ENCODE measurements at places on chromosomes 13 and 19.

- DNase-seq: no peak
Measured at GRCh38 chr19:3378352-3379150, 12.2 kb downstream of the NFIC start.

GRCh38 chr13:31377946-31378345 lies 178.2 kb downstream of the B3GLCT start:
- no peak for DNase-seq

- DNase-seq: no peak
Measured at GRCh38 chr13:23325191-23325590, 108.3 kb downstream of the SACS start.

GRCh38 chr13:52944697-52945096 lies 83.9 kb upstream of the OLFM4 start:
- no peak for DNase-seq

- no peak for DNase-seq
Measured at GRCh38 chr13:46039411-46040182, 12.9 kb downstream of the ZC3H13 start.

DNA sequence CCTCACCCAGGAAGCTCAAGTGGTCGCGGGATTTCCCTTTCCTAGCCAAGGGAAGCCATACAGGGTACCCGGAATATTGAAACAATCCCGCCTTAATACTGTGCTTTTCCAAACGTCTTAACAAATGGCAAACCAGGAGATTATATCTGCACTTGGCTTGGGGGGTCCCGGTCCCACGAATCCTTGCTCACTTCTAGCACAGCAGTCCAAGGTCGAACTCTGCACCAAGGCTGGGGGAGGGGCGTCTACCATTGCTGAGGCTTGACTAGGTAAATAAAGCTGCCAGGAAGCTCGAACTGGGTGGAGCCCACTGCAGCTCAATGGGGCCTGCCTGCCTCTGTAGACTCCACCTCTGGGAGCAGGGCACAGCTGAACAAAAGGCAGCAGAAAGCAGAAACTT lies 1644.8 kb downstream of the PCDH9 start:
- DNase-seq: no peak

GRCh38 chr13:32173881-32174280 lies 141.3 kb downstream of the ZAR1L start:
- no peak for DNase-seq

DNA sequence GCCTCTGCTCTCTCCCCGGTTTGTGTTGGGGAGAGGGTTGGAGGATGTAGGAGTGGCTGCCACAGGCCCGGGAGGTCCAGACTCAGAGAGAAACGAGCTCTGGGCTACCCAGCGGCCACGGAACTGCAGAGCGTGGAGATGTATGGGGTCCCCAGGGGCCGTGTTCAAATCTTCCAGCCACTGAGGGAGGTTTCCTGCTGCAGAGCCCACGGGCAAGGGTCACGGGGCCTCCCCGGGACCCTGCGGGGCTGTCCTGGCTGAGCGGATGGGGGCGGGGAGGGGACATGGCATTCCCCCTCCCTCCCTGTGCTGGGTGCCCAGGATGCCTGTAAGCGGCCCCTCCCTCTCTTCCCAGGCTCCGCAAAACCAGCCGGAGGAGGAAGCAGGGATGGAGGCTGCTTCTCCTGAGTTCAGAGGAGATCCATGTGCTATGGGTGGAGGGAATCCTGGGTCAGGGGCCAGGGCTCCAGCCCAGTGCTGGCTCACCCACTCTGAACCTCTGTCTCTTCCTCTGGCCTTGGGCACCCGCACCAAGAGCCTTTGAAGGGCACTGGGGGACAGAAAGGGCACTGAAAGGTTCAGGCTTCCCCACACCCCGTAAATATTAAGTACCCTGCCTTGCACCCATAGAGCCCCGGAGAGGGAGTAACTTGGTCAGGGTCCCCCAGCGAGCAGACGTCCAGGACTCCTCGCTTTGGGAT lies 22.6 kb downstream of the SMIM24 start:
- DNase-seq: no peak

DNA sequence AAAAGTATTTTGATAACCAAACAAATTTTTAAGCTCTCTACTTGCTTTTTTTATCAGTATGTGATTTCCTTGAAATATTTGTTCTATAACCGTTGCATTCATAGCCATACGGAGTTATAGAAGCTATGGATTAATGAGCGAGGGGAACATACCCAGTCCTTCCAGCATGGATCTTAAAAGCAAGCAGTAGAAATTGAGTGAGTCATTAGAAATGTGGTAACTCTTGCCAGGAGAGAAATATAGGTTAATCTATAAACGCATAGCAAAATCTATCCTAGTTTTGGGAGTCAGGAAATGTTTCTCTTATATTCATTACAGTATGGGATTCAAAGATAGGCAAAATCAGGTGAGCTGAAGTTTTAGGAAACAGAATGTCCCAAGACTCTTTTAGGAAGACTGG lies 507.4 kb downstream of the DACH1 start:
- no peak for DNase-seq

- no peak for DNase-seq
Measured at GRCh38 chr19:5958074-5958850, 19.7 kb downstream of the RANBP3 start.

DNA sequence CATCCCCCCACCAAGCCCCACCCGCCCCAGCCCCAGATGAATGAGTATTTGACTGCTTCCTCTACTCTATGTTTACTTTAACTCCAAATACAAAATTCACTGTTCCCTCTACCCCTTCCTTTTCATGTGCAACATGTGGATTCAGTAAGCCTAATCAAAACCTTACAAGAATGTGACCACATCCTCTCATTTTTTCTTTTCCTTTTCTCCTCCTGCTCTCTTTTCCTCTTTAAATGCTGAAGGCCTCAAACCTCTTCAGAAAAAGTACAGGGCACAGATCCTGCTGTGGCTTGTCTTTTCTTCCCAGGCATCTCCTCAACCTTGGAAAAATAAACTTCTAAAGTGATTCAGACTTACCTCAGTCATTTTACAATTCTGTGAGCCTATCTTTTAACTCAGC lies 119.0 kb downstream of the MYCBP2 start:
- DNase-seq: no peak

GRCh38 chr13:93867481-93867880 lies 612.0 kb downstream of the DCT start:
- peak; percentile 13 for DNase-seq

GRCh38 chr19:4183967-4184717 lies 1.7 kb downstream of the ANKRD24 start:
- no peak for DNase-seq

DNA sequence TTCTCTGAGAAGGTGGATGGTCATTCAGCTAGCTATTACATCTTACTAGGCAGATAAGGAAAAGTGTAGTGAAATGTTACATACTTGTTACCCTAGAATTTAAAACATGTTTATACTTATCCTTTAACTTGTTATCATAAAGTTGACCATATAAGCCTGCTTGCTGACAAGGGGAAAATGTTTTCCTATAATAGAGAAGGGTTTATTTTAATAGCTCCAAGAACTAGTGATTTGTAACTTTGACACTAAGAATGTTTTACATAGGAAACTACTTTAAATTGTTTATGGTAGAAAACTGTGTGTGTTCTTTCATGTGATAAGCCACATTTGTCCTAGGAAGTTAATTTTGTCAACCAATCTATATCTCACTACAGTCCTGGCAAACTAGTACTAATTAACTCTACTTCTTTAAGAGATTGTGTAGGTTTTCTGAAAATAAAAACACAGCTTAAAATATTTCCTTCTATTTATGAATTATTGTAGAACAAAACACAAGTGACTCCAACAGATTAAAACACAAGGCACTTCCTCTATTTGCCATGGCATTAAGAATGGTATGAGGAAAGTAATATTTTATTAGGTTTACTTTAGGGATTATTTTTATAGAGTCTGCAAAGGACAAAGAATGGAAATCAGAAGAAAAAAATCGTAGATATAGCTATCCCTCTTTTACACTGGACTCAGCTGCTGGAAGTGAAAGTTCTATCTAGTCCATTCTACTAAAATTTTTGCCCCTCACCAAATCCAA lies 233.3 kb upstream of the NBEA start:
- DNase-seq: no peak

GRCh38 chr19:55091126-55091910 lies 15.6 kb downstream of the EPS8L1 start:
- DNase-seq: no peak

- no peak for DNase-seq
Measured at GRCh38 chr19:40610396-40611064, 9.4 kb downstream of the LTBP4 start.

DNA sequence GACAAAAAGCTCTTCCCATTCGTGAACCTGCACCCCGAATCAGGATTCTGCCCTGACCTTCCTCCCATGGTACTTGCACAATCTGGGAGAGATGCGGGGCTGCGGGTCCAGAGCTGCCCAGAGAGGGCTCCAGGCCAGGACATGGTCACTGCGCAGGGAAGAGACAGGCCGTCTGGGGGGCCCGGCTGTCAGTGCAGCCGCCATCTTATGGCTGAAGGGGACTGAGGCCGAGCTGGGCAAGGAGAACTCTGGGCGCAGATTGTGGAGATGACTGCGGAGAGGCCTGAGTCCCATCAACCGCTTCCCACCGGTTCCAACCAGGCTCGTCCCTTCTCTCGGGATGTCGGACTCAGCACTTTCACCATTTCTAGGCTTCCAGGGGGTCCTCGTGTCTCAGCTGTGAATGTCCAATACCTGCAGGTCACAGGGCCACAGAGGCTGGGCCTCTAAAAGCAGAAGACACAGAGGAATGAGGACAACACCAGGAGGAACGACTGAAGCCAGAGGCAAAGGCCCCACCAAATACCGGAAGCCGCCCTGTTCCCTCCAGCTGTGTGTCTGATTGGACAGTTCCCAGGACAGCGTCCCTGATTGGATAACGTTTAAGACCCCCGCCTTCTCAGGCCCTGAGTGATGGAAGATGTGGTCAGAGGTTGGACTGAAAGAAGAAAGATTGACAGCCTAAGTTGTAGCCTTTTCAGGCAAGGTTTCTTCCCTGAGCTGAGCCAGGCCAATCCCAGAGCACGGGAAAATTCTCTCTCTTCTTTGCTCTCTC lies 117.1 kb upstream of the ZNF91 start:
- DNase-seq: no peak

DNA sequence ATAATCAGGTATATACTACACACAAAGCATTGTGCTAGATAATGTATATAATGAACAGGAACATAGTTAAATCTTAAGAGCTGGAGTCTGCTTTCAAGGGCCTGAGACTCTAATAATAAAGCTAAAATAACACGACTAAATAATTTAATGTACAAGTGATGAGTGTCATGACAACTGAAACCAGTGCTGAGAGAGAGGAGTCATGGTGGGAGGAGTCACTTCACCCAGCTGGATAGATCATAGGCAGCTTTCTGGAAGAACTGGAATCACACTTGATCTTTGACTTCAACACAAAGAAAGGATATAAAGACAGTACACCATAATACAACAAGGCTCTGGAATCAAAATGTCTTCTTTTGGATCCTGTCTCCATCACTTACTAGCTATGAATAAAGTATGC lies 7.1 kb downstream of the RBM26 start:
- no peak for DNase-seq

- no peak for DNase-seq
Measured at GRCh38 chr13:102751886-102752285, 21.7 kb downstream of the TEX30 start.

DNA sequence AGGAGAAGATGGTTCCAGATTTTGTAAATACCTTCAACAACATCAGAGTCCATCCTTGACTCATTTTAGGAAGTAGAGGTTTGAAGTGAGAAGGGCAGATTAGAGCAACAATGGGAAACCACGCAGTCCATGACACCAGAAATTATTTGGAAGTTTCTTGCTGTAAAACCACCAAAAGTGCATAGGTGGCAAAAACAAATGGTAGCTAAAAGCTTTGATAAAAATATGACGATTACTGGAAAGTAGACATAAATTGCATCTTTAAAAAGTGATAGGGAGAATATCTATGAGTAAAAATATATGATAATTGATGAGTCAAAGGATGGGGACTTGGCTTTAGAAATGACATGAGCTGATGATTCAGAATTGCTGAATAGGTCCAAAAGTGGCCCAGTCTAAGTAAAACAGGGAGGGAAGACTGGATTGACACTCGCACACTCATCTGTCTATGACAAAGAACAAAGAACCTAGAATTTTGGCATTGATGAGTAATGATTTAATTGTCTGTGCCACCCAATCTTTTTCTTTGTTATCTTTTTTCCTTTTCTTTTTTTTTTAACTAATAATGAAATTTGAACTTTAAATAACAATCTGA lies 472.2 kb downstream of the MYO16 start:
- DNase-seq: no peak

- peak; percentile 84 for DNase-seq
Measured at GRCh38 chr19:11821474-11822109, 7.5 kb downstream of the ZNF440 start.

- DNase-seq: no peak
Measured at GRCh38 chr13:65868884-65869283, 1361.3 kb downstream of the PCDH9 start.

DNA sequence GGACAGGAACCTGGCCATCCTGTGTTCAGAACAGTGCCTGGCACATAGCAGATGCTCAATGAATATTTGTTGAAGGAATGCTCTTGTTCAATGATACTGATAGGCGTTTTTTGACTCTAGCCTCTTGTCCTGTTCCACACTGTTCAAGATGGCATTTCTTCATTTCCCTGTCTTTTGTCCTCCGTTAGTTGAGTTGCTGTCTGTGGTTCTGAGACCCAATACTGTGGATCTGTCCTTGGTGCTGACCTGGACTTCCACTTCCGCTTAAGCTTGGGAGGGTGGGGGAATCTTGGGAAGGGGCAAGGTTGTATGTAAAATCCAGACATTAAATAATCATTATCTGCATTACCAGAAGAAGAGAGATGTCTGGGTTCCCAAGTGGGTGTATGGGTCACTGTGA lies 8.3 kb upstream of the KCNN4 start:
- no peak for DNase-seq

DNA sequence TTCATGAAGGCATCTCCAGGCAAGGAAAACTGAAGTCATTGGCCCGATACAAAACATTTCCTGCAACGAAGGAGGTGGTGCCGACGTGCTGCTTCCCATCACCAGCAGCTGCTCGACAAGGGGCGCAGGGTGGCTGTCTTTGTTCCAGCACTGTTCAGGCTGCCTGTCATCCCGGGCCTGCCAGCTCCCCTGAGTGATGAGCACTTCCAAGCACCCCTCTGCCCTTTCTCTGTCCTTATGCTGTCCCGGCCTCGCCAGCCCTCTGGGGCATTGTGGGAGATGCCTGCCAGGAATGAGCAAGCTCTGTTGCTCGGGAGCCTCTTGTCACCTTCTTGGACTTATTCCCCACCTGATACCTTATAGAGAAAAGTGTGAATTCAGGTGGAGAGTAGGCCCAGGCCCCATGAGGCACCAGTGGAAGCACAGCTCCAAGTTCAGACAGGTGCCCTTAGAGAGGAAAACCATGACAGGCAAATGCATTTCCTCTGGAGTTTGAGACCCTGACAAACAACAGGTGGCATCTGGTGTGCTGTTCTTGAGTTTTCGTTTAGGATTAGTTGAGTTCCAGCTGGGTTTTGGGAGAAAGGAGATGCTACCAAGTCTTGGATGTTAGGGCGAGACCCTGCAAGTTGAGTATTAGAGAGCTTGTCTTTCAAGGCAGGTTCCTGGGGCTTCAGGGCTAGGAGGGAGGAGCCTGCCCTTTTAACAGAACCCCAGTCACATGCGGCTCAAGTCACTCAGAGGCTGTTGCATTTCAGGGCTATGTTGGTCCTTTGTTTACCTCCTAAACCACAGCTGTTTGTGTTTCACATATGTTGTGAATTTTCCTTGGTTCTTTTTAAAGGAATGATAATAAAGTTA lies 21.4 kb downstream of the BBC3 start:
- DNase-seq: no peak

All from RCC 7860 (cell line).